ENCODE measurements at places on chromosomes 7 and 10.

- DNase-seq, result no peak
Observed at GRCh38 chr10:122062831-122063674, 74.1 kb downstream of the TACC2 start.

GRCh38 chr7:25358926-25359325, 130.6 kb upstream of the NPVF start:
- DNase-seq, result no peak

DNA sequence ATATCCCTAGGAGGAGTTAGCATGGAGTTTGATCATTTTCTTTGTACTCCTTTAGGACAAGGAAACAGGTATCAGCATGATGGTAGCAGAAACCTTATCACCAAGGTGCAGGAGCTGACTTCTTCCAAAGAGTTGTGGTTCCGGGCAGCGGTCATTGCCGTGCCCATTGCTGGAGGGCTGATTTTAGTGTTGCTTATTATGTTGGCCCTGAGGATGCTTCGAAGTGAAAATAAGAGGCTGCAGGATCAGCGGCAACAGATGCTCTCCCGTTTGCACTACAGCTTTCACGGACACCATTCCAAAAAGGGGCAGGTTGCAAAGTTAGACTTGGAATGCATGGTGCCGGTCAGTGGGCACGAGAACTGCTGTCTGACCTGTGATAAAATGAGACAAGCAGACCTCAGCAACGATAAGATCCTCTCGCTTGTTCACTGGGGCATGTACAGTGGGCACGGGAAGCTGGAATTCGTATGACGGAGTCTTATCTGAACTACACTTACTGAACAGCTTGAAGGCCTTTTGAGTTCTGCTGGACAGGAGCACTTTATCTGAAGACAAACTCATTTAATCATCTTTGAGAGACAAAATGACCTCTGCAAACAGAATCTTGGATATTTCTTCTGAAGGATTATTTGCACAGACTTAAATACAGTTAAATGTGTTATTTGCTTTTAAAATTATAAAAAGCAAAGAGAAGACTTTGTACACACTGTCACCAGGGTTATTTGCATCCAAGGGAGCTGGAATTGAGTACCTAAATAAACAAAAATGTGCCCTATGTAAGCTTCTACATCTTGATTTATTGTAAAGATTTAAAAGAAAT, 4.8 kb downstream of the BAMBI start:
- DNase-seq, result no peak

- peak; percentile 69 for DNase-seq
Observed at GRCh38 chr10:92291921-92292845, 1.2 kb downstream of the MARCHF5 start.

DNA sequence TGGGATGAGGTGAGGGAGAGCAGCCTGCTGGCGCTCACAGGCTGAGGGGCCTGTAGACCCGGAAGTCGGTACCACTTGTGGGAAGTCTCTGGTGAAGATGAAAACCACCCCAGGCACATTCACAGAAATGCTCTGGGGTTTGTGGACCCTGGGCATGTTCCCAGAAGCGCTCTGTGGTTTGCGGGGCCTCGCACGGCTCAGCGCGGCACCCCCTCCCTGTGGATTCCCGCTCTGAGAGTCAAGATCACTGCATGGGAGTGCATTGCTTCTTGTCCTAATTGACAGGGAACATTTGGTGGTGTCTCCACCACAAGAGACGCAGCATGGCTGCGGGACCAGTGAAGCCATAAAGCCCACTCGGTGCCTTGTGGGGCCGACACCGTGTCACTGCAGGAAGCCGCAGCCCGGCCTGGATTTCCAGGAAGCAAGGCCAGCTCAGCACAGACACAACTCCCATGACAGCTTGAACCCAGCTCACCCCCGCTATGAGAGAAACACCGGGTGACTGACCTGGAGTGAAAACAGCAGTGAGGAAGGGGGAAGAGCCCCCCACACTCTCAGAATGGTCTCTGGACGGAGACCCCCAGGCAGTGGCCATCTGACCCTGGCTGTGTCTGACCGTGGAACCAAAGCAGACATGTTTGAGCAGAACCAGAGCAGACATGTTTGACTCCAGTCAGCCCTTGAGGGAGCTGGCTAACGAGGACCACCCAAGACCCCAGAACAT, 157.2 kb downstream of the PTPRN2 start:
- no peak for DNase-seq

DNA sequence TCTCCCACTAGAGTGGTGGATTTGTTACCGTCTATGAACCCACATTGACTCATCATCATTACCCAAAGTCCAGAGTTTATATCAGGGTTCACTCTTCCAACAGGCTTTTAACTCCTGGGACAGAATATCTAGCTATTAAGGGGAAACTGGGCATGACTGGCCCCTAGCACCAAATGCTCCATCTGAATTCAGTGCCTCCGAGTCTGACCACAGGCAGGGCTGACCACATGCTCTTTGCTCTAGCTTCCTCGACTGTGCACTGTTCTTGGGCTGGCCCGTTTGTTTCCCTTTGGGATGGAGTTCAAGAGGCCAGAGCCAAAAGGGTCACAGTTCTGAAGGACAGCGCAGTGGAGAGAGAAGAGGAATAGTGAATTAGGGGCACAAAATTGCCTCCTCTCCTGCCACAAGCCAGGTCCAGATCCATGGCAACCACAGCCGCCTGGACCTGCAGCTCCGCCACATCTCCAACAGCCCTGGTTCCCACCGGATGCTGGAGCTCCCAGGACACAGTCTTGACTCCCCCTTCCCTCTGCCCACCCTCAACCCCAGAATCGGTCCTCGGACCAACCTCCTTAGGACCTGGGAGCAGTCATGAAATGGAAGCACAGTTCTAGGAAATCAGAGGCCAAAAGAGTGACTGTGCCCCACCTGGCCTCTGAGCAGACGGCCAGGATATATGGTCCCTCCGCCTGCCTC, 16.2 kb downstream of the CAMK2G start:
- no peak for DNase-seq

- DNase-seq, result peak; percentile 66
Observed at GRCh38 chr10:58266003-58266825, 1.5 kb downstream of the IPMK start.

DNA sequence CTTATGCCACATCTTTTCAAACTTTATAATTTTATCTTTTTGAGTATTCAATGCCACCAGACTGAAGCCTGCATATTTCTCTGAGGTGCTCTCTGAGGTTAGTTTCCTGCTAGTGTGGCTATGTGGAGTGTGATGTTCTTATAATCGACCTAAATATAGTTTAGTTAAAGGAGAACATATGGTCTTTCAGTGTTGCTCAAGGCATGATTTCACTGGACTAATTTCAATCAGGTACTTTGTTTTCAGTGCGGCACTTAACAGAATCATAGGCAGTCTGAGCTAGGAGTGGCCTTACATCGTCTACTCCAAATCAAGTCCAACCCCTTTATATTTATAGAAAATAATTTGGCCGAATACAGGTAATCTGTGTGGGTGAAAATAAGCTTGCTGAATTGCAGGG, 134.2 kb downstream of the NXPH1 start:
- DNase-seq, result no peak

DNA sequence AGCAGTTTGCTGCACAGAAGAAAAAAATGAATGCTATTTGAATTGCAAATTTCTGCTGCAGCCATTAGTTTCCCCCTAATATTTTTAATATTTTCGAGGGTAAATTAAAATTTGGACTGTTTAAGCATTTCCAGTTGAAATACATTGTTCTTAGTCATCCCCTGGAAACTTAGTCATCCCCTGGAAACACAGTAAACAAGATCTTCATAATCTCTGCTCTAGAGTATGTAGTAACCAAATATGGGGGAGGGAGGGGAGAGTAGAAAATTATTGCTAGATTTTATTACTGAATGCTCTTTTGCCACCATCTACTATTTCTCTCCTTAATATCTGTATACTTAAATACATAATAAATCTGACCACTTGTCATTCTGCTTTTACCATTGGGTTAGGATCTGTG, 1053.3 kb downstream of the SORCS1 start:
- DNase-seq, result no peak

GRCh38 chr10:6748029-6748428, 168.0 kb upstream of the PRKCQ start:
- DNase-seq, result no peak

DNA sequence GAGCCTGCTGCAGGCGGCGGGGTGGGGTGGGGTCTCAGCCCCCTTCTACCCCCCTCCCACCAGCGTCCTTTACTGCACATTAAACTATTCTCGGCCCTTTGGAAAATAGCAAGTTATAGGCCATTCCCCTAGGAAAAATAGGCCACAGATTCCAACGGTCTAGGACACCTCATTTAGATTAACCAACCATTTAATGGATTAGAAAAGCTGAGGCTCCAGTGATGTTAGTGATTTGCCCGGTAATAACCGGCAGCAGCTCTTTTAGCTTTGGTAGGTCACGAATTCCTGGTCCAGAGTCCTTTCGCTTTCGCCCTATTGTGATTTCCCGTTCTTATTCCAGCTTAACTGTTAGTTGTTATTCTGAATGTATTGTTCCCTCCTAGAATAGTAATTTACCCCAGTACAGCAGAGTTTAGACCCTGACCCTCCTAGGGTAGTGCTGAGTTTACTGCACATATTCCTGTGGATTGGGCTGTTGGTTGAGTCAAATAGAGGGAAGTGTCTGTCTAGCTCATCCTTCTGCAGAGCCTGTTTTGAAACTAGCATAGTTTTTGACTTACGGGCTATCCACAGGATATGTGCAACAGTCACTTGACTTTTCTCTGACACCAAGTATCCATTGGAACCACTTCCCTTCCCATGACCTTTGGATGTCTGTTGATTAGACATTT, 754 bp downstream of the GSTO1 start:
- DNase-seq, result peak; percentile 42

- DNase-seq, result no peak
Observed at GRCh38 chr10:58867683-58868082, 308.8 kb upstream of the PHYHIPL start.

DNA sequence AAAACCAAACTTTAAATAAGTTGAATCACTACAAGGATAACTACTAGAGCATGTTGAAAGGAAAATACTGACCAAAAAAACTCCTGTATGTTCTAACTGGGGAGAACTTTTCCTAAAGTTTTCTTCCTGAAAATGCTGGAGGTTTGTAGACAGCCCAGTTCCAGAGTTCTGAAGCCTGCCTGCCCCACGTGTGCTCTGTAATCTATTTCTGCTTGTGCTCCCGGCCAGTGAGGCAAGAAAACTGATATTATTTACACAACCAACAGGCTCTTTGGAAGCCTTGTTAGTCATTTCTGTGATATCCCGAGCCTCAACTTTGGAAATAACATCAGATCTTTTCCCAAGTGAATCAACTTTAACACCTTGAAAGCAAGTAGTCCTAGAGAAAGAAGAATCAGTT, 46.7 kb downstream of the ZFAND4 start:
- DNase-seq, result no peak

GRCh38 chr10:70461397-70462348, 16.9 kb upstream of the PALD1 start:
- DNase-seq, result peak; percentile 74

GRCh38 chr7:104096683-104097082, 107.2 kb upstream of the RELN start:
- no peak for DNase-seq

DNA sequence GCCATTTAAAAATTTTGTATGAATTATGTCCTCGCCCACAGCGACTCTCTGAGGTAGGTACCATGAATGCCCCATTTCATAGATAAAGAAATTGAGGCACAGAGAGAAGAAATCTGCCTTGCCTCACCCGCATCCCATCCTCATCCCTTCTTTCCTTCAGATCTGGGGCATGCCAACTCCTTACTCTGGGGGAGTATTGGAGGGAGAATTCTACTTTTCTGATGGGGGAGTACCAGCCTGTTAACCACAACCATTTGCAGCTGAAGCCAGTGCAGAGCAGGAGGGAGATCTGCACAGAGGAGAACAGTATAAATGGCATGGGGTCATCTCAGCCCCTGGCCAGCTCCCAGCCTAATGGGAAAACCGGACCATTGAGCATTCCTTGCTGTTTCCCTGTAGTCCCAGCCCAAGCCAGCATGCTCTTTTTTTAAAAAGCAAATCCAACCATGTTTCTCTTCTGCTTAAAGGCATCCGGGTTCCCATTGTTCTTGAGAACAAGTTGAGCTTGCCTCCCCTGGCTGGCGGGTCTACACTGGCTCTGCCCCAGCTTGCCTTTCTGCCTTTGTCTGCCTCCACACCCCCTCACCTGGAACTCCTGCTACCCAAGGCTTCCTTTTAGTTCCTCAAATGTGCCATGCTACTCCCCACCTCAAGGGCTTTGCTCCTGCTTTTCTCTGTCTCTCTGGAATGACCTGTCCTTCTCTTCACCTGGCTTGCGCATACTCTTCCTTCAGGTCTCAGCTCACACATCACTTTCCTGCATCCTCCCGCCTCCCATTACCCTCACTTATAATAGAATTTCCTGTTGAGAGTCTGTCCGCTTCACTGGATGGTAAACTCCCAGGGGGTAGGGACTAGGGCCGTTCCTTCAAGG, 8.8 kb upstream of the ZNF503 start:
- no peak for DNase-seq

DNA sequence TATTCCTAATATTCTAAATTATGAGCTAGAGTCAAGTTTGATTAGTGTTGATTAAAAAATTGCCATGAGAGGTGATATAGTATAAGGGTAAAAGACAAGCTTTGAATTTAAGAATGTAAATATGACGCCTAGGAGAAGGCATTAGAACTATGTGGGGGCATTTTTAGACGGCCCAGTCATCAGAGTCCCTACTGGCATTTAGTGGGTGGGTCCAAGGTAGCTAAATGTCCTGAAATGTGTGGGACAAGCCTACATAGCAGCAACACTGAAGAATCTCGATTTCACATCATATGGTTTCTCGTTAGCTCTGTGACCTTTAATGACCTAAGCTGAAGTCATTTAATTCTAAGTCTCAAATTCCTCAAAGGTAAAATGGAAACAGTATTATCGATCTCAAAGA, 133.5 kb downstream of the SGMS1 start:
- DNase-seq, result no peak

Measured in B cell (primary cell).